NB4 (cell line): ENCODE measurements at places on chromosomes 4 and X.

- DNase-seq = no peak
These were observed 319.1 kb downstream of the RAPGEF2 start for GRCh38 chr4:159422019-159422418.

GRCh38 chr4:140253556-140254027, 99.6 kb upstream of the MAML3 start:
- DNase-seq = no peak

GRCh38 chrX:155094468-155095061, 23.3 kb downstream of the BRCC3 start:
- peak; percentile 48 for DNase-seq

DNA sequence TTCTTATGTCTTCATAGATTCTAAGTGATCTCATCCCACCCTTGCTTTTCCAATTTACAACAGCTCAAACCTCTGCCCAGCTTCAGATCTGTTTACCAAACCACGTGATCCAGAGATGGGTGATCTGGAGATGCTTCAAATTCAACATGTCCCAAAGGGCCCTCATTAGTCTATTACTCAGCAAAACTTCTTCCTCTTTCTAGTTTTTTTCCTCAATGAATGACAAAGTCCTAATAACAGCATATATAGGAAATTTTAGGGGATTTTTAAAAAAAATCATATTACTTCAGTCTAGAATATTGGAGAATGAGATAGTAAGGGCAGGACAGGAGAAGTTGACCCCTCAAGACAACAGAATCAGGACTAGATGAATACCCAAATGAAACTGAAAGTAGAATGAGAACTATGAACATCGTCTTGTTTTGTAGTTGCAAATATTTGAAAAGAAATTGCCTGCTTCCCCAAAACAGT, 127.1 kb downstream of the CFAP299 start:
- peak; percentile 57 for DNase-seq

GRCh38 chr4:85200106-85200505, 233.6 kb upstream of the WDFY3 start:
- no peak for DNase-seq

DNA sequence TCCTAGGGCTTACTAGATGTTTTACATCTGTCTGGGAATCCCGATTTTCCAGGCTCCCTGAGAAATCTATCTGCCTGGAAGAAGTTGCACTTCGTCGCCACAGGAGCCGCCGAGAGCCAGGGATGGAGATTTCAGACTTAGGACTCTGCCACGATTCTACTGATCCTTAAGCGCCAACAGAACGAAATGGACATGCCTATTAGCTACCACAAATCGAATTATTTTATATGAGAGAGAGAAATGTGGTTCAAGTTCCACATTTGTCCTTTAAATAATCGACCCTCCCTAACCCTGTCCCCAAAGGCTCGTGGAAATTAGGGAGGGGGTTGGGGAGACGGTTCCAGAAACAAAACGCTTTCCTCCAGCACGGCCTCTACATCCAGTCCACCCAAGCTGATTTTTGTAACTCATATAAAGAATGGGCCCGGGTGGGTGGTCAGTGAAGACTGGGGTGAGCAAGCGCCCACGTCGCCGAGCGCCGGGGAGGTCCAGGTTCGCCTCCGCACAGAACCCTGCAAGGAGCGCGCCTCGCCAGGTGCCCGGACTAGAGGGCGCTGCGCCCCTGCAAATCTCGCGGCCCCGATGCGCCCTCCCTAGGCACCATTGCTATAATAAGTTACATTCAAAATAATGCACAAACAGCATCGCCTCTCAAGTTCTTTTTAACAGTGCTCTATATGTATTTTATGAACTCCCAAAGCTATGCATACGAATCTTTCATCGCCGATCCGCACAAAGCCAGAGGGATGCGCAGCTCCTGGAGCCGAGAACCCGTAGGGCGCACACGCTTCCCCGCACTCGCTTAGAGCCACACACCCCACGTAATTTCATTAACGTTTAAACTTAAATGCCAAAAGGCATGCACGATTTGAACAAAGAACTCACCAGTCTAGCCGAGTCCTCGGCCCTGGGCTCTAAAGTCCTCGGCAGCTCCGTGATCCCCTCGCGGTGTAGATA, 2.1 kb upstream of the FAT1 start:
- no peak for DNase-seq
